OCI-LY7 (cell line): ENCODE measurements at places on chromosomes 12 and 14.

- DNase-seq = no peak
These were observed 137.2 kb upstream of the ARHGAP5 start for GRCh38 chr14:31939934-31940333.

GRCh38 chr14:24389226-24389848 lies 9.5 kb upstream of the NYNRIN start:
- no peak for DNase-seq

DNA sequence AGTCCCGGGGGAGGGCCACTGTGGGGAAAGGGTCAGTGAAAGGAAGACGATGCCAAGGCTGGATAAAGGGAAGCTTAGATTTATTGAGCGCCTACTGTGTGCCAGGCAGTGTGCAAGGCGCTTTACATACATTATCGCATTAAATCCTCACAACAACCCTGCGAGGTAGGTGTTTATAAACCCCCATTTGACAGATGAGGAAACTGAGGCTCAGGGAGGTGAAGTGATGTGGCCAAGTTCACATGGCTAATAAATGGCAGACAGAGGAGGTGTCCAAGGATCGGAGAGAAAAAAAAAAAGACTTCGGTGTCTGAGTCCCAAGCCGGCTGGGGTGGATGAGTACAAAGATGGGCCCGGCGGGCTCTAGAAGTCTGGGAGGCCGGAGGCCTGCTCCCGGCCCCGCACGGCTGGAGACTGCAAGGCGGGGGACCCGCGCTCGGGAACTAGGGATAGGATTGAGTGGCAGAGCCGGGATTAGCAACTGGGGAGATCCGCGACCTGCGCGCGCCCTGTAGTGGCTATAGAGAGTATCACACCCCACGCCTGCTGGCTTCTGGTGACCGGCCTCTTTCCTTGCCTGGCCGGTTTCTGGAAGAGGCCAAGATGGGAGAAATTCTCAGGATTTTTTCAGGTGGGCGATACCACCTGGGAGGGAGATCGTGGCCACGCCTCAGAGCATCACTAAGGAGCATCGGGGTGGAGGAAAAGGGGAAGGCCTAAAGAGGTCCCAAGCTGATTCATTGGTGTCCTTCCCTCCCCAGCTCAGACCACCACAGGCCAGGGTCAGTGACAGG lies 3.9 kb downstream of the DDN start:
- peak; percentile 61 for DNase-seq

DNA sequence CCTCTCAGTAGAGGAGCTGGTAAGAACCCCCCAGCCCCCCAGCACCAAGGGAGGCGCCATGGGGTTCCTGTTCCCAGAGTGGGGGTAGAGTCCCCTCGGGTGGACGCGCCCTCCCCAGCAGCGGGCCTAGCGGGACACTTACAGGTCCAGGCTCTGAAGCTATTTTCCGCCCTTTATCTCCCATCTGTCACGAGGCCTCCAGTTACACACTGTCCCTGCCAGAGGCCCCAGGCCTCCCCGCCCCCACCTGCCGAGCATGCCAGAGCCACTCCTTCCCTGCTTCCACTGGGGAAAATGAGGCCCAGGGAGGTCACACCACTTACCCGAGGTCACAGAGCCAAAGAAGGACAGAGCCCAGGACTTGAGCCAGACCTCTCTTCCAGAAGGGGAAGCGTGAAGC lies 3.1 kb downstream of the C14orf180 start:
- DNase-seq = no peak

GRCh38 chr12:45379261-45379660 lies 163.4 kb downstream of the ANO6 start:
- DNase-seq = no peak
